ENCODE measurements at places on chromosomes 4 and X.

DNA sequence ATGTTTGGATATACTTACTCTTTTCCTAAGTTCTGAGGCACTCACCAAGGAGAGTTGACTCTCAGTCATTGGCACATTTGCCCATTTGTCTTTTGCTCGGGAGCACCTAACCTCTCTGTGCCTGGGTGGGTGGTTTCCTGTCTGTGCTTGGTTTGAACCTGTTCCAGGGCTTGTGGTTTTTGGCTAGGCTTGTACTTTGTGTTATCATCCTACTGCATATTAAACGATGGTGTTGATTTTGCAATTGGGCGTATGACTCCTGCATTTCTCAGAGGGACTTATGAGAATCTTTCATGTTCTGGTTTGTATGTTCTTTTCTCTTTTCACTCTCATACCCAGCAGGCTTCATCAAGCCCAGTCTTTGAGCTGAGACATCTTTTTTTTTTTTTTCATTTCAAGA, 161.7 kb downstream of the BTC start:
- no peak for DNase-seq

DNA sequence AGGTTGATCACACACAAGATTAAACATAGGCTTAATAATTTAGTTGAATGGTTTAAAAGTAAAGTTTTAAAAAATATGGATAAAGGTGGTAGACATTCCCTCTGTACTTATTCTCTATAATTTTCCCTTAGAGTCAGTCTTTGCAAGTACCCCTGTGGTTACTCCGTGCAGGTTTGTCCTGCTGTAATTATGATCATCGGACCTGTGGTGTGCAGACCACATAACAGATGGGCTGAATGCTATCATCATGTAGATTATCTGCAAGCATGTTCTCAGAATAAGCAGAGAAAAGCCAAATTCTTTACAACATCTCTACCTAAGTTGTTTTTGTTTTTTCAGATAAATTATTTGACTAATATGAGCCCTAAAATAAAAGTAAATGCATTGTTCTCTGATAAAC, 146.8 kb downstream of the FSTL5 start:
- no peak for DNase-seq

GRCh38 chrX:105697984-105698781, 124.2 kb upstream of the NRK start:
- no peak for DNase-seq

DNA sequence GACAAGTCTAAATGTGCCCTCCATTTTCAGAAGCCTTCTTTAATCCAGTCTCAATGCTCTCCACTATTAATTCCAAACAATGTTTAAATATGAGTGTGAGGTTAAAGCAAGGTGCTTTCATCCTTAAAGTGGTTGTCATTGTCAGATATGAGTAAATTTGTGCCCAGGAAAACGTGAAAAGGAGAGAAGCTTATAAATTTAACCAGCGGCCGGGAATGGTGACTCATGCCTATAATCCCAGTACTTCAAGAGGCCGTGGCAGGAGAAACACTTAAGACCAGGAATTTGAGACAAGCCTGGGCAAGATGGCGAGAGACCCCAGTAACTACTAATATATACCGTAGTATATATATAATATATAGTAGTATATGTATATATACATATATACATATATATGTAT, 270.0 kb downstream of the ARHGAP24 start:
- no peak for DNase-seq

DNA sequence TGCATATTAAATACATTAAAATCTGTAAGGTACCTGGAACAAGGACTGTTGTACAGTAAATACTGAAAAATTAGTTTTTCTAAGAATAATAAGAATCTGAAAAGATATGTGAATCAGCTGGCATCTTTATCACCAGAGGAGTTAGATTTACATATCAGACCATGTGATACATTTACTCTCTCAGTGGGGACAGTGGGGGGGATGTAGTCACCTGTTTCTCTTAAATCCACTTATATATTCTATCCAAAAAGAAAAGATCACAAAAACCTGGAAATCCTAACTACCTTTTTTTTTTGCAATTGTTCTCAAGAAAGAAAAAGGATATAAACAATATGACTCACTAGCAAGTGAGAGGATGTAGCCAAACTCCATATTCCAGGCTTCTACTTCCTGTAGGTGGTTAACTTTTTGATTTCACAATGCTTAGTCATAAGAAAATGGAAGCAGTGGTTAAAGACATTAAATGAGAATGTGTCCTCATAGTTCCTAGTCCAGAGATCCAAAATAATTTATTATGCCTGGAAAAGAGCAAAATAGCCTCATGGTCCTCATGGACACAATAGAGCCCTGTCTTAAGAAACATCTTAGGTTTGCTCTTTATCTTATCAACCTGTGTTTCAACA, 22.5 kb upstream of the MYOZ2 start:
- peak; percentile 52 for DNase-seq

- DNase-seq, result no peak
These were observed 9.8 kb upstream of the PDS5A start for GRCh38 chr4:39987485-39987884.

DNA sequence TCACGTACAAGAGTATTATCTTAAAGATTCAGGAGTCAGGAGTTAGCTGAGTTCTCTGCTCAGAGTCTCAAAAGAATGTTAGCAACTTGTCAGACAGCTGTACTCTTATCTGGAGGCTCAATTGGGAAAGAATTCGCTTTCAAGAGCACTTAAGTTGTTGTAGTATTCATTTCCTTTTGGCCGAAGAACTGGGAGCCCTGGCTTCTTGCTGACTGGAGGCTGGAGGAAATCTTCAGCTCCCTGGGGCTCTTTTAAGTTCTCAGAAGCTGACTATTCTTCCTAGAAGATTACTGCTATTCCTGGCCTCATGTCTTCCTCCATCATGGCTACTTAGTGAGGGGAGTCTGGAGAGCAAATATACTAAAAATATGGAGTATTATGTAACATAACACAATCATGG, 587.2 kb downstream of the EPHA5 start:
- DNase-seq, result no peak

DNA sequence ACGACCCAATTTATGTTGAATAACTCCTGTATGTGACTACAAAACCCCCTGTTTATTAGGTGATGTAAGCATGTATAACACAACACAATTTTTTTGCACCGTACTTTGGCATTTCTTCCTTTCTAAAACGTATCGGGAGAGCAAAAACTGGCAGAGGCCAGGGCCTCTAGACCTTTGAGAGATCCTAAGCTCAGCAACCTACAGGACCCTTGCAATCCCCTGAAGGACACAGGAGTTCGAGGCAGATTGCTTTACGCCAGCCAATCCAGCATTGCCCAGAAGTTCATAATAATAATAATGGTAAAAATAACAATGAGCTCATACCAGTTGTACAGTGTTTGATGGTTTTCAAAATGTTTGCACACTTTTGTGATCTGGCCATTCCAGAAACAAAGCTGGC, 7.7 kb downstream of the NKX3-2 start:
- DNase-seq, result no peak

GRCh38 chrX:46953597-46953996, 41.4 kb downstream of the JADE3 start:
- DNase-seq, result peak; percentile 47

DNA sequence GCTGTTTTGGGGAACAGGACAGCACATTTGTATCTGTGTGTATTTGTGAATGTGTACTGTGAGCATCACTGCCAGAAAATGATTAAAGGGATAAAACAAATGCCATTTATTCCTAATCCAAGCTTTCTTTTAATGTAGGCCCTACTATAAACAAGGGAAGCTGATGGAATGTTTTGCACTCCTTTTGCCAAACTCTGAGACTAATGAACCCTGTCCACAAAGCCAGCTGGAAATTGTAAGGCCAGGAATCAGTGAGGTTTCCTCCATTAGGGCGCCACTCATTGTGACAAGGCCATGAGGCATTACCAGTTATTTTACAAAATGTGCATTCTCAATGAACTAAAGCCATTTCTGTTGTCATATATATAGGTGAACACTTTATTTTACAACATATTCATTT, 163.0 kb upstream of the NAP1L5 start:
- DNase-seq, result no peak

GRCh38 chr4:155966731-155967395, 13.2 kb upstream of the CTSO start:
- no peak for DNase-seq

DNA sequence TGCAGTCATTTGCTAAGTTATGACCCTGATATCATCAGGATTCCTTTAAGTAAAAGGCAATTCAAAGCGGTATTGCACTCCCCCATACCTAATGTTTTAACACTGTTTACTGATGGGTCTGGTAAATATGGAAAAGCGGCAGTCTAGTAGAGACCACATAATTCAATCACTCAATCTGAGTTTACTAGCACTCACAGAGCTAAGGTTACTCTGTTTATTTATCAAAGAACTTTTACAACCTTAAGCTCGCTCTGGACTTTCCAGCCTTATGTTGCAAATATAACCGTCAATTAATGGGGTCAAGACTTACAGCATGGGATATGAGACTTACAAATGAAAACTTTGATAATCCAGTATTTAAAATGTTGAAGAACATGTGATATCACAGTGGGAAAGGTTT, 124.5 kb upstream of the ZCCHC13 start:
- no peak for DNase-seq

DNA sequence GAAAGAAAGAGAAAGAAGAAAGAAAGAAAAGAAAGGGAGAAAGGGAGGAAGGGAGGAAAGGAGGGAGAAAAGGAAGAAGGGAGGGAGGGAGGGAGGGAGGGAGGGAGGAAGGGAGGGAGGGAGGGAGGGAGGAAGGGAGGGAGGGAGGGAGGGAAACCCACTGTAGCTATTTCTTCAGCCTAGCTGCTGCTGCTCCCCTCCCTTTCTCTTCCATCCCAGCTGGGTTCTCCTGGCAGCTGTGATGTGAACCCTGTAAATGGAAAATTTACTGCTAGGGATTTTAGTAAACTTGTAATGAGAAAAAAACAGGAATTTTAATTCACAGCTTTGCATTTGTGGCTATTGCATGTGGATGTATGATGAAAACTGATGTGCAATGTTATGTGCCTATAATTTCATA, 8.0 kb downstream of the NR0B1 start:
- no peak for DNase-seq

DNA sequence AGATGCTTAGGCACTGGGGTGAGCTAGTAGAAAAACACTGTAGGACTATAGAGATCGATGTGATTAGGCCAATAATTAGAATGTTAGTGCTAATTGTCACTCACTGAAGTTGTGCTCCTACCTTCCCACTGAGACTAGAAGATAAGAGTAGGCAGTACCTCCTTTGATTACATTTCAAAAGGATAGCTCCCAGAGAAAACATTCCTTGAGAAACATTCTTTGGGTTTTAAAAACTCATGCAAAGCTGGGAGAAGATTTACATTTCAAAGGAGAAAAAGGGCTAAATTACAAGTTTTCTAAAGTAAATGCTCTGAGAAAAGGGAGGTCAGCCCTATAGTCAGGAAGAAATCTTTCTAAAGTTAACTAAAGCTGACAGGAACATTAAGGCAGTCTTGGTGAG, 860.3 kb upstream of the NDST4 start:
- no peak for DNase-seq

DNA sequence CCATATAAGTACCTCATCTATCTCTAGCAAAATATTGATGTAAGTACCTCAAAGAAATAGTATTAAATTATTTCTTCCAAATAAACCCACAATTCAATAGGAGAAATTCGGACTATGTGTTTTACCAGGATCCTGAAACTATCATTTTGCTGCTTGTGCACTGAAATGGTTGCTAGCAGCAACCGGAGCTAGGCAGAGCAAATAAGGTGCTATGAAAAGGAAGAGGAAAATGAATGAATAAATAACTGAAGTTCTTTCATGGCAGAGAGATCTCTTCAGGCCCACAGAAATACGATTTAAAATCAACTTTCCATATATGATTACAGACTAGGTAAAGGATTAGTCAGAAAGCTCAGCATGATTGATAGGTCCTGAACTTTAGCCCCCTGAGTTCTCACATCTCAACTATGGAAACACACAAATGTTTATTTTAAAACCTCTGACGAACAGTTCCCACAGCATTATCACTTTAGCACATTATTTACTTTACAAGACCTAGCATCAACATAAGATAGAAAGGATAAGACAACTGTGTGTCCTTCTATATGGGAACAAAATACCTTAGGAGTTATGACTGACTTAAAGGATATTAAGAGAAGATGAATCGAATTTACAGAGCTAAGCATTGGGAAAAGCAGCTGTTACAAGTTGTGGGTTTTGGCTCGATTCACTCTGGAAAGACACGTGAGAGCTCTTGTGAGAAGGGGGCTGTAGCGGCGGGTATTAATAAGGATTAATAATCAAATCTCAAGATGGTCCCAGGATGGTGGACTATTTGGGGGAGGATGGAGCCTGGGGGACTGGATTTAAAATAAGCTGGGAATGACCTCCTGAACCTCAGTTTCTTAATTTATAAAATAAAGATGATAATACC, 104.3 kb downstream of the CORIN start:
- no peak for DNase-seq

DNA sequence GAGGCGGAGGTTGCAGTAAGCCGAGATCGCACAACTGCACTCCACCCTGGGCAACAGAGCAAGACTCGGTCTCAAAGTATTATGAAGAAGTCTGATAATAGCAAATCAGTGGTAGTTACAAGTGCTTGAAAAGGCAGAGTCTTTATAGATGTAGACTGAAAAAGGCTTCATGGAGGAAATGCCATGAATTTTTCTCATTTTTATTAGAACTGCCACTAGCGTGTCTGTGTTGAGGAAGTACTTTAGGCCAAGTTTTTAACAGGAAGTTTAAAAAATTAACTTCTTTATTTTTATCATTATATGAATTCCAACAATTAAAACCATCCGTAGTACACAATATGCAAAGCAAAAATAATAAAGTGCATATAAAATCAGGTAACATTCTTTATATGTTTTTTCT, 32.8 kb upstream of the IL13RA1 start:
- DNase-seq, result no peak
